ENCODE measurements at places on chromosomes 13 and 19.
A peak's percentile ranks its signal among the peaks of the same experiment; 100 is the strongest.

- DNase-seq: no peak
Measured at GRCh38 chr13:100637380-100637779, 37.2 kb downstream of the TMTC4 start.

- no peak for DNase-seq
Measured at GRCh38 chr13:42967660-42968059, 24.4 kb downstream of the EPSTI1 start.

DNA sequence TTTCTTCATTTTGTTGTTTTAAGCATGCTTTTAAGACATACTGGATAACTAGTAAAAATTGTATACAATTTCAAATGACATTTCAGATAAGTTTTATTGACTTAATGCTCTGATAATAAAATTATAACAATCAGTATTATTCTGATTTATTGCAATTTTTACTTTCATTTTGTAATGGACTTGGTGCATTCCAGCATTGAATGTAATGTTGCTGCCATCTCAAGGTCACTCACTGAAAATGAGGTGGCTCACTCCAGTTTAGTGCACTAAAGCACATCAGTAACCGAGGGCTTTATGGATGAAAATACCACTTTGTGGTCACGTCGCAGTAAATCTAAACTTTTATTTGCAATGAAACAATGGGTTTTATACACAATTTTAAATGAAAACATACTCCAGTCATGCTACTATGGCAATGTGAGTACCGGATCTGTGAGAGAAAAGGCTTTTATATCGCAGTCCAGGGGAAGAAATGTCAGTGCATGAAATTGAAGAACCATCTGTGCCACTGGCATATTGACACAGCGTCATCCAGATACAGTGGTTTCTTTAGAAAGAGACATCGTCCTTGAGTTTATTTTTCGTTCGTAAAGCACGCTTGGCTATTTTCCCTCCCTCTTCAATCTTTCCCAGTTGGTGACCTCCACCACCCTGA, 20.7 kb upstream of the ZNF507 start:
- DNase-seq: no peak

- DNase-seq: no peak
Measured at GRCh38 chr13:69243366-69243765, 864.3 kb upstream of the ATXN8OS start.

GRCh38 chr19:4365791-4366665, 22.7 kb downstream of the MPND start:
- no peak for DNase-seq

DNA sequence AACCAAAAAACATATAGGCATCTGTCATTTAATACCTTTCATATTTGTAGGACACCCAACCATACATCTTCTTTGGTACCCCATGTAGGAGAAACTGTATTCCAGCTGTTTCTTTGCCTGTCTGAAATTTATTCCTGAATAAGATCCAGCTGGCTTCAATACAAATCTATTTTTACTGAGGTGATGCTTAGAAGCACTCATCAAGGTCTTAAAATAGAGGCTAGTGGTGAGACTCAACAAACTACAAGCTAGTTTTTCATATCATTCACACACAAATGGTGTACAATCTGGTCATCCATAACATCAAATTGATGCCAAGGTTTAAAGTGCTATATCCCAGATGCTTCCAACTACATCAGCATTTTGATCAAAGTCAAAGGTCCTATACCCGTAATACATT, 1071.3 kb upstream of the MIR17HG start:
- no peak for DNase-seq

DNA sequence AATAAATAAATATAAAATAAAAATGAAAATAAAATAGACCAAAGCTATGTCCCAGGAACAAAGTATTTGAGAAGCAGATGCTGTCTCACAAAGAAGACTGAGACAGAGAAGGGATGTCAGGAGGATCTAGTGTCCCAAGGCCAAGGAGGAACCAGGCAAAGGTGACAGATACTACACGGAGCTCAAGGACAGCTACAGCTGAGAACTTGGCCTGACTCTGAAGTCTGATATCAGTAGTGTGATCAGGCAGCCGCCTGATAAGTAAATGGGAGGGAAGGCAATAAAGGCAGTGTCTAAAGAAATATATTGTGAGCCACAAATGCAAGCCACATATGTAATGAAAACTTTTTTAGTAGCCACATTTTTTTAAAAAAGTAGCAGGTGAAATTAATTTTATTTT, 20.4 kb upstream of the NANOS3 start:
- DNase-seq: no peak

- no peak for DNase-seq
Measured at GRCh38 chr19:50173127-50173526, 10.0 kb upstream of the IZUMO2 start.

DNA sequence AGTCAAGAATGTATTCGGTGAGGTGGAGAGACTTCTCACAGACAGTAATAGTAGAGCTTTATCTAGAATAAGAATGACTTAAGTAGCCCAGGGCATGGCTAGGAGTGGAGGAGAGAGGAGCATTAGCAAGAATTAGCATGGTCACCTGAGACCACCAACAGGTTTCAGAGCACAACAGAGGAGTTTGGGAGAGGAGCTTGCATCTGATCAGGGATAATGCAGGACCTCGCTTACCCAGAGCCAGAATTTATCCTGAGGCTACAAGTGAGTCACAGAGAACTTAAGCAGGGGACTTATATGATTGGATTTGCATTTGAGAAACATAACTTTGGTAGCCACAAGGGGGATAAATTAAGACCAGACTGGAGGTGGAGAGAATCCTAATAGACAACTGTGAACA, 102.1 kb upstream of the FNDC3A start:
- DNase-seq: no peak

- no peak for DNase-seq
Measured at GRCh38 chr13:20570517-20570916, 3.6 kb downstream of the IFT88 start.

DNA sequence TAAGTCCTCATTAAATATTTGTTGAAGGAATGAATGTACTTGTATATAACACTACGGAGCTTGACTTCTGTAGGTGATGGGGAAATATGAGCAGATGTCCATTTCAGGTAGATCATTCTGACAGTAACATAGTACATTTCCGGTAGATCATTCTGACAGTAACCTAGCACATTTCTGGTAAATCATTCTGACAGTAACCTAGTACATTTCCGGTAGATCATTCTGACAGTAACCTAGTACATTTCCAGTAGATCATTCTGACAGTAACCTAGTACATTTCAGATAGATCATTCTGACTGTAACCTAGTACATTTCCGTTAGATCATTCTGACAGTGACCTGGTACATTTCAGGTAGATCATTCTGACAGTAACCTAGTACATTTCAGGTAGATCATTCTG, 2.5 kb downstream of the PHF11 start:
- DNase-seq: no peak

DNA sequence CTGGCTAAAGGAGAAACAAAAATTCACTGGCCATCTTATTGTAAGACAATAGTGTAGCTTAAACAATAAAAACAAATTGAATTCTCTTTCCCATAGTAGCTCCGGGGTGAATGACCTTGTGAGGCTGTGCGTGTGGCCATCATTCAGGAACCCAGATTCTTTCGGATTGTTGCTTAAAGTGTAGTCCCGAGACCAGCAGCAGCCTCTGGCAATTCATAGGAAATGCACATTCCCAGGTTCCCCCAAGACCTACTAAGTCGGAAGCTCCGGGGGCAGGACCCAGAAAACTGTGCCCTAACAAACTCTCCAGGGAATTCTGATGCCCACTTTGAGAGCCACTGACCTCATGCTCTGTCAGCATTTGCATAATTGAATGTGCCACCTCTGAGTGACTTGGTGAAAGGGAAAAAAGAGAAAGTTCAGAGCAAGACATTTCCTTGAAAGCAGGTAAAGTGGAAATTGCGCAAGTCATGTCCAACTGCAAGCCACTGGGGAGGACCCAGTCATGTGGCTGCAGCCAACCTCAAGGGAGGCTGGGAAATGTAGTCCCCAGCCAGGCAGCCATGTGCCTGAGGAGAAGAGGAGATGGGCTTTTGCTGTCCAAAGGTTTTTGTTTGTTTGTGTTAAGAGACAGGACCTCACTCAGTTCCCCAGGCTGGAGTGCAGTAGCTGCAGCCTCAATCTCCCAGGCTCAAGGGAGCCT, 50.7 kb upstream of the PNMA8B start:
- no peak for DNase-seq

- DNase-seq: no peak
Measured at GRCh38 chr13:46676378-46676725, 120.6 kb downstream of the ESD start.

- no peak for DNase-seq
Measured at GRCh38 chr13:112444416-112445399, 68.6 kb downstream of the SPACA7 start.

- DNase-seq: no peak
Measured at GRCh38 chr19:885536-886224, 7.3 kb downstream of the MED16 start.

DNA sequence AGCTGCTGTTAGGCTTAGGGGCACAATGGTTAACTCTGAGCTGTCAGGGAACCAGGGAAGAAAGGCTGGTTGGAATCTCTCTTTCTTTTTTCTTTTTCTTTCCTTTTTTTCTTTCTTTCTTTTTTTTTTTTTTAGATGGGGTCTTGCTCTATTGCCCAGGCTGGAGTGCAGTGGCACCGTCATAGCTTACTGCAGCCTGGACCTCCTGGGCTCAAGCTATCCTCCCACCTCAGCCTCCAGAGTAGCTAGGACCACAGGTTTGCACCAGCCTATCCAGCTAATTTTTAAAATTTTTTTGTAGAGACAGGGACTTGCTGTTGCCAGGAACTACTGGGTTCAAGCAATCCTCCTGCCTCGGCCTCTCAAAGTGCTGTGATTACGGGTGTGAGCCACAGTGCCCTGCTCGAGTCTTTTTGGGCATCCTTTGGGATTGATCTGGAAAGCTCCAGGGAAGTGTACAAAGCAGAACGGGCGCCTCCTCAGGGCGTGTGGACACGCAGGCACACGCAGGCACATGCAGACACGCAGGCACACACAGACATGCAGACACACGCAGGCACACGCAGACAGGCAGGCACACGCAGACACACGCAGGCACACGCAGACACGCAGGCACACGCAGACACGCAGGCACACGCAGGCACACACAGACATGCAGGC, 99.2 kb downstream of the GADD45B start:
- DNase-seq: no peak

- no peak for DNase-seq
Measured at GRCh38 chr13:103156346-103156998, 90.3 kb upstream of the SLC10A2 start.

DNA sequence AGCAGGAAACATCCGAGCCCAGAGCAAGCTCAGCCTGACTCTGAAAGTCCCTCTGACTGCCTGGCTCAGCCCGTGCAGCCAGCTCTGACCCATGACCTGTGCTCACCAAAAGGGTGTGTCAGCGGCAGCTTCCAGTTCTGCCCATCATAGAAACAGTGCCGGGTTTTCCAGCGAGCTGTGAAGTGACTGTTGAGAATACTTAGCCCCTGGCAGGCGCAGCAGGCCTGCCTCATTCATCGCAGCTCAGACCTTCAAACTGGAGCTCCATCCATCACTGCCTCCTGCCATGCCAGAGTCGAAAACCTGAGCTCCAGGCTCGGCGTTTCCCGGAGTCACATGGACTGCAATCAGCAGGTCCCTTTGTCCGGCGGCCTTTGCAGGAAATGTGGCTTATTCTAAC, 16.3 kb upstream of the GSX1 start:
- DNase-seq: no peak

GRCh38 chr13:79593641-79594275, 112.8 kb downstream of the NDFIP2 start:
- DNase-seq: no peak

- DNase-seq: no peak
Measured at GRCh38 chr13:44397766-44398223, 24.2 kb downstream of the SERP2 start.

- DNase-seq: peak; percentile 95
Measured at GRCh38 chr19:10502524-10503001, 593 bp downstream of the KEAP1 start.

DNA sequence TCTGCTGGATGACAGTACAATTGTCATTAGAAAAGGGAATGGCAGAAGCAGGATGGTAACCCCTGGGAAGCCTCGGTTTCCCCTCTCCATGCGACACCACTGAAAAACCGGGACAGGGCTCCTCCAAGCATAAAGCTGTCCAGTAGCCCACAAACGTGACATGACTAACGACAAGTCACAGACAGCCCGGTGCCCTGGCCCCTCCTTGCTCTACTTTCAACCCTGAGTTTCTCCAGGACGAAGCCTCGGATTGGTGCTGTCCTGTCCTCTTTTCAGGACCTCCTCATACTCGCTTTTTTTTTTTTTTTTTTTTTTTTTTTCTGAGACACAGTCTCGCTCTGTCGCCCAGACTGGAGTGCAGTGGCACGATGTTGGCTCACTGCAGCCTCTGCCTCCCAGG, 16.3 kb downstream of the DPP9 start:
- no peak for DNase-seq

- no peak for DNase-seq
Measured at GRCh38 chr19:5557691-5558090, 10.1 kb downstream of the TINCR start.

DNA sequence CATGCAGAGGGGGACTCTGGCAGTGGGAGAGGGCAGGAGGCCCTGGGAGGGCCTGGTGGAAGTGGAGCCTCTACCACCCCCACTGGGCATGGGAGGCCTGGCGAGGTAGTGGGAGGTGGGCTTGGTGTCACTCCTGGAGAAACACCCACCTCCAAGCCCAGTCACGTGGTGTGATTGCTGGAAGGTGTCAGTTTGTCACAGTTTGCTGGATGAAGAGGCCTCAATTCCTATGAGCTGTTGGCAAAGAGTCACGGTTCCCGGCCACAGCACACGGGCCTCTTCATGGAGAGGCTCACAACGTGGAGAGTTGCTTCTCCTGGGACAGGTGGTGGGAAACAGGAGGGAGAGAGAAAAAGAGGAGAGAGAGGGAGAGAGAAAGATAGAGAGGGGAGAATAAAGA, 684.1 kb upstream of the ARGLU1 start:
- no peak for DNase-seq

GRCh38 chr13:31274390-31274789, 74.6 kb downstream of the B3GLCT start:
- DNase-seq: no peak

DNA sequence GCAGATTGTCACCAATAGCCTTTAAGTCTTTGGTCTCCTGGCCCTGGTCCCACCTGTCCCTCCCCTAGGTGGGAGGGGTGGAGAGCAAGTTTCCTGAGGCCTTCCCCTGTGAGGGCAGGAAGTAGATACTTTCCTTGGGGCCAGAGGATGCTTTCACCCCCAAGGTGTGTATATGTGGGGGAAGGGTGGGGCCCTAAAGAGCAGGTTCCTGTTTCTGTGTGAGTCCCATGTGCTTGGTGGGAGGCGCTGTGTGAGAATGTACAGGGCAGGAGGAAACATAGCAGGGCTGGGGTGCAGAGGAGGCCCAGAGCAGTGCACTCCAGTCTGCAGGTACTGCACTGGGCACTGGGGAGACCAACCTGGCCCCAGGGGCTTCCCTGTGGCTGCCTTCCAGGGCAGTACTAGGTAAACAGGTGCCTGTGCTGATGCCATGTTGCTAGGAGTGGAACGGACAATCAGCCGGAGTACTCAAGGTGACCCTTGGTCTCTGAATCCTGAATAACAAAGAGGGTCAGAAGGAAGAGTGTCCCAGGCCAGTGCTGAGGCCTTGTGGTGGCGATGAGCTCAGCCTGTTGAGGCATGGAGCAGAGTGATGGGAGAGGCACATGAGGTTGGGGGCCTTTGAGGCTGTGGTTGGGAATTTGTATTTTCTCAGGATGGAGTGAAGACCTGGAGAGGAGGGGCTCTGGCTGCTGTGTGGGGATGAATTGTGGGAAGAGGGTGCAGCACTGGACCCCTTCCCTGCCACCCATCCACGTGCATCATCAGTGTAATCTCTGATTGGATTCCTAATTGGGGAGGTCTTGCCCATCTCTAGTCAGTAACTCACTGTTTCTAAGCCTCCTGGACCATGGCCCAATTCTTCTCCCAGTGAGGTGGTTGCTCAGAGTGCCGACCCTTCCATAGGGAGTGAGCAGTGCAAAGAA, 5.1 kb downstream of the EGLN2 start:
- no peak for DNase-seq

Data from COR-L47 (cell line).